ENCODE measurements at places on chromosomes 4 and X. TPM values are rescaled to one million over a fixed set of nuclear protein-coding genes. Genes with fewer than 3 reads are reported as not detected.

Gene PABPC1L2B
- not detected for total RNA-seq

Gene NDNF
- not detected for total RNA-seq

Gene GPR119
- not detected for total RNA-seq

Gene PITX2
- total RNA-seq = 0.63 TPM

Gene UGT2B17
- total RNA-seq = not detected

Gene ASMT
- 0.38 TPM for total RNA-seq

Gene SHOX
- 0.02 TPM for total RNA-seq

Gene PABPC4L
- 0.06 TPM for total RNA-seq

Gene MAOB
- total RNA-seq = 0.29 TPM

Gene APELA
- not detected for total RNA-seq

Gene PABPC1L2A
- total RNA-seq = not detected

Gene ZFYVE28
- total RNA-seq = 1.8 TPM

Gene SLITRK4
- total RNA-seq = not detected

Gene PCDH10
- 0.11 TPM for total RNA-seq

Gene ADH6
- 0.13 TPM for total RNA-seq

Gene MAGEC1
- 0.05 TPM for total RNA-seq

Gene RNF150
- total RNA-seq = 0.26 TPM

Gene FANCB
- 2.7 TPM for total RNA-seq

Gene ASB5
- 0.03 TPM for total RNA-seq

Gene ARHGAP24
- 3.0 TPM for total RNA-seq

Gene TMPRSS11B
- not detected for total RNA-seq

Gene DDIT4L
- 0.26 TPM for total RNA-seq

Gene MSANTD1
- 0.06 TPM for total RNA-seq

Gene FIP1L1
- total RNA-seq = 28.0 TPM

Gene STBD1
- total RNA-seq = 12.5 TPM

Gene SERTM2
- not detected for total RNA-seq

Gene PROM1
- total RNA-seq = 0.58 TPM

Gene STARD8
- 1.7 TPM for total RNA-seq

Gene H2BW2
- not detected for total RNA-seq

Measured in A549 treated with AZD2906 at 1 μM for 4 hours (cell line).